ENCODE measurements at places on chromosomes 4 and X.

DNA sequence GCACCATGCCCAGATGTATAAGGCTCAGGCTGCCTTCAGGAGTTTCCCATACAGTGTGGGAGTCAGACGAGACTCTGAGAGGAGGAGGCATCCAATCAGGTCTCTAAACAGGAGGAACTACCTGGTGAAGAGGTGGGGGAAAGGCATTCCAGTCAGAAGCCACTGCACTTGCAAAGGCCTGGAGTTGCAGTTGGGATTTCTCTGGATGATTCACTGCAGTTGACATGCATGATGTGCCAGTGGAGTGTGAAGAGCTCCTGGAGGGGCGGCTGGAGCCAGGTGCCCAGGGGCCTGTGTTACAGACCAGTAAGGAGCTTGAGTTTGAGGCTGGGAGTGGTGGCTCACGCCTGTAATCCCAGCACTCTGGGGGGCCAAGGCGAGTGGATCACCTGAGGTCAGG is 339.1 kb downstream of the ARHGAP10 start:
- no peak for DNase-seq

DNA sequence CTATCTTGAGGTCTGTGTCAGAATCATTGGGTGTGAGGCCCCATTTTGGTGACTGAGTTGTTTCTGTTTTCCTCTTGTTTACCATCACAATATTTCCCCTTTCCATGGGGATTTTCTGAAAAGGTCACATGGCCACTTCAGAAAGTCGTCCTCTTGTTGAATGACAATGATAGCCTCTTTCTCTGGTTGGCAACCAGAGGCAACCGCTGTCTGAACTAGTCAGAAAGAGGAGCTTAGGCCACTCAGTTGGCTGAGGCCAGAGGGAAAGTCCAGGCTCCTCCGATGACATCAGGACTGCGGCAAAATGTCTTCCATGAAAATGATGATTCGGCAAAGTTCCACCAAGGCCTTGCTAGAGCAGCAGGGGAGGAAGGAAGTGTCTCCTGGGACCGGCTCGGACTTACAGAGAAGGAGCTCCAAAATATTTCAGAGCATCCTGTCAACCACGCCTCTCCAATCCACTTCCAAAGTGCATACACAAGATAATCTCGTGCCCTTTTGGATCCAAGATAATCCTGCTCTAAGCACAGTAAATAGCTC is 19.1 kb upstream of the RBM47 start:
- peak; percentile 100 for DNase-seq

GRCh38 chrX:21821875-21822274 is 17.5 kb upstream of the MBTPS2 start:
- DNase-seq = no peak

DNA sequence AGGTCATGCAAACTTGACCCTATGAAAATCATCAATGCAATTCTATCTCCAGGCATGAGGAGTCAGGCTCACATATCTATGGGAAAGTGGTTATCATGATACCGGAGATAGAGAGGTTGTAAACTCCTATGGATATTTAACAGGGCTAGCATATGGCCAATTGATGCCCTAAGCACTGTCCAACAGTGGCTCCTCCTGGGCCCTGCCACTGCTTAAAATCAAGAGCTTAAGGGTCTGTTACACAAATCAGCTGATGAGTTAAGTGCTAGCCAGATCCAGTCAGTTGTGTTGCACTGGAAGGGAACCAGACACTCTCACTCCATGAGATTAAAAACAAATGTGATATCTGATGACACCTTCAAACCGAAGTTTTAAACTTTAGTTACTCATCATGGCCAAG is 337.6 kb downstream of the STIM2 start:
- DNase-seq = no peak

- peak; percentile 18 for DNase-seq
Observed at GRCh38 chrX:155966876-155967275, 30.6 kb upstream of the IL9R start.

GRCh38 chrX:132216806-132217202 is 2.4 kb downstream of the RAP2C start:
- peak; percentile 20 for DNase-seq

GRCh38 chr4:184479516-184479950 is 5.2 kb upstream of the IRF2 start:
- DNase-seq = peak; percentile 73

- DNase-seq = no peak
Observed at GRCh38 chrX:24956828-24957227, 58.9 kb downstream of the ARX start.

DNA sequence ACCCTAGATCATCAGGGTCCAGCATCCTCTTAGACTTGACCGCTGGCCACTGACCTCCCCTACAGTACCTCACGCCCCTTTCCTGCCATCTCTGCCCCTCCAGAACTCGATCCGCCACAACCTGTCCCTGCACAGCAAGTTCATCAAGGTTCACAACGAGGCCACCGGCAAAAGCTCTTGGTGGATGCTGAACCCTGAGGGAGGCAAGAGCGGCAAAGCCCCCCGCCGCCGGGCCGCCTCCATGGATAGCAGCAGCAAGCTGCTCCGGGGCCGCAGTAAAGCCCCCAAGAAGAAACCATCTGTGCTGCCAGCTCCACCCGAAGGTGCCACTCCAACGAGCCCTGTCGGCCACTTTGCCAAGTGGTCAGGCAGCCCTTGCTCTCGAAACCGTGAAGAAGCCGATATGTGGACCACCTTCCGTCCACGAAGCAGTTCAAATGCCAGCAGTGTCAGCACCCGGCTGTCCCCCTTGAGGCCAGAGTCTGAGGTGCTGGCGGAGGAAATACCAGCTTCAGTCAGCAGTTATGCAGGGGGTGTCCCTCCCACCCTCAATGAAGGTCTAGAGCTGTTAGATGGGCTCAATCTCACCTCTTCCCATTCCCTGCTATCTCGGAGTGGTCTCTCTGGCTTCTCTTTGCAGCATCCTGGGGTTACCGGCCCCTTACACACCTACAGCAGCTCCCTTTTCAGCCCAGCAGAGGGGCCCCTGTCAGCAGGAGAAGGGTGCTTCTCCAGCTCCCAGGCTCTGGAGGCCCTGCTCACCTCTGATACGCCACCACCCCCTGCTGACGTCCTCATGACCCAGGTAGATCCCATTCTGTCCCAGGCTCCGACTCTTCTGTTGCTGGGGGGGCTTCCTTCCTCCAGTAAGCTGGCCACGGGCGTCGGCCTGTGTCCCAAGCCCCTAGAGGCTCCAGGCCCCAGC is 5.2 kb downstream of the FOXO4 start:
- no peak for DNase-seq

GRCh38 chrX:34884817-34885216 is 57.8 kb upstream of the FAM47B start:
- no peak for DNase-seq
